ENCODE measurements at places on chromosomes 16 and 17. TPM values are rescaled to one million over a fixed set of nuclear protein-coding genes. Genes with fewer than 3 reads are reported as not detected.

The AATF gene
- 22.4 TPM for total RNA-seq

GRCh38 chr17:14933676-14934075, 331.4 kb downstream of the PMP22 start:
- no peaks in the 10 kb centered on the region for H3K36me3 ChIP-seq
- H3K27ac ChIP-seq, result no peak overlapping the region
- H3K4me1 ChIP-seq, result no peaks in the 10 kb centered on the region
- no peak for DNase-seq
- no peaks in the 10 kb centered on the region for H3K27me3 ChIP-seq

GRCh38 chr17:36934692-36935630, 2.3 kb upstream of the LHX1 start:
- peak; percentile 65 for DNase-seq
- H3K27me3 ChIP-seq, result peaks cover 100% of the 10 kb centered on the region
- H3K4me1 ChIP-seq, result peaks cover 10% of the 10 kb centered on the region

DNA sequence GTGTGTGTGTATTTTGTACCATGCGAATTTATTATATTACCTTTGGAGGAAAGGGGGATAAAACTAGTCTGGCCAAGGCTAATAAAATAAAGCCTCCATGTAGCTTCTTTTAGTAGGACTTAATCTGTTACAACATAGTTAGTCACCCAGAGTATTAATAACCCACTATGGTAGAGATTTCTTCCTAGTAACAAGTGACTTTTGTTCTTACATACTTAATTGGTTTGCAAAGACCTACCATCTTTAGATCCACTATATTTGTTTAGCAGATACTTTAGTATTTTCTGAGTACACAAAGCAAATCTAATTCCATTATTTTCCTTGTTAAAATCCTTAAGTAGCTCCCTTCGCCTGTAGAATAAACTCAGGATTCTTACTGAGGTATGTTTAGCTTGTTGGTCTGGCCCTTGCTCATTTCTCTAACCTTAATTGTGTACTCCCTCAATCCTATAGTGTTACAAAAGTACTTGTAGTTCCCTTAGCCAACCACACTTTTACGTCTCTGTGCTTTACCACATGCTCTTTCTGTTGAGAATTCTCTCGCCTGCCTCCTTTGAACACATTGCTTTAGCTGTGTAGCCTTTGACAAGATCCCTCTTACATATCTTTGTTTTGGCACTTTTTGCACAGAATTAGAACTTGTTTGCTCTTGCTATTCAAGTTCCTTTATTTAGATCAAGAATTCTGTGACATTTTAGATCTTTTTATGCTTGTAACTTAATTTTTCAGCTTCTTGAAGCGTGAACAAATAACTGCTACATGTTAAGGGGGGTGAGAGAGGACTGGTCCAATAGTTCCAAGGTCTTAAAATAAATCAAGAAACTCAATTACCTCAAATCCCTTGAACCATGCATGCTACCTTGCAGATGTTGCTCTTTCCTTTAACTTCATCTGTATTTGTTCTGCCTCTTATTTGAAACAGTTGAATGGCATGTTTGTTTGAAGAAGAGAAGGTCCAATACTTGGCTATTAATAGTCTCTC, 23.8 kb downstream of the CLTC start:
- H3K36me3 ChIP-seq, result no peaks in the 10 kb centered on the region
- H3K4me1 ChIP-seq, result peaks cover 9% of the 10 kb centered on the region
- no peak overlapping the region for H3K27ac ChIP-seq
- no peak overlapping the region for H3K4me3 ChIP-seq
- DNase-seq, result no peak

The CDRT15 gene
- not detected for total RNA-seq

DNA sequence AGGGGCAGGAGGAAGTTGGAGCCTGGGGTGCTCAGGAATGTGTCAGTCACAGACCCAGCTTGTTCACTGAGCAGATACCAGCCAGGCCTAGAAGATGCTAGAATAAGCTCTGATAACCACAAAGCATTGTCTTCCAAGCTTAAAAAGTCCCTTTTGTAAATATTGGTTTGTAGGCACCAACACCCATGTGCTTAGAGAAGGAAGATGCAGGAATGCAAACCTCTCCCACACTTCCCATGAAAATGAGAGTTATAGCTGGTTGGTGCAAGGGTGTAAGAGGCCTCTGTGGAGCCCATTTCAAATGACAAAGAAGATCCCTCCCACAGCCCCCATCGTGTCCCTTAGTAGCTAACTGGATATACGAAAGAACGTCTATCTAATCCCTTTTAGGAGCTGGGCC, 210.3 kb downstream of the C16orf78 start:
- no peak overlapping the region for H3K27ac ChIP-seq
- no peak overlapping the region for H3K4me3 ChIP-seq

DNA sequence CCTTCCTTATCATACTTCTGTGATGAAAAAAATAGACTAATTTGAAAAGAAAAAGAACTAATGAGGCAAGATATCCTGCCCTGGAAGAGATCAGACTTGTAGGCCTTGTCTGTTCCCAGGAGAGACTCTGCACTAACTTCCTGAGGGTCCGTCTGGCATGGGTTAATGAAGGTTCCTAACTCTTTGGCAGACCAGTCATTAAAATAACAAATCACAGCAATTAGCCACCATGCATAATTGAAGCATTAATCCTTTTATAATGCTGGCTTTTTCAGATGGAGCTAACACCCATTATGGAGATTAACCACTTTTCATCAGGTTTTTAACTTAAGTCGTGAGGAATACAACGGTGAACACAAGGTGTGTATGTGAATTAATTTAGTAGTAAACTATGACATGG, 10.4 kb upstream of the KRT10 start:
- H3K4me1 ChIP-seq, result peaks cover 4% of the 10 kb centered on the region
- no peak overlapping the region for H3K4me3 ChIP-seq
- H3K27ac ChIP-seq, result no peak overlapping the region
- no peaks in the 10 kb centered on the region for H3K27me3 ChIP-seq

The FZD2 gene
- total RNA-seq, result 3.9 TPM

The VPS25 gene
- 33.4 TPM for total RNA-seq

GRCh38 chr17:56431736-56432135, 161.8 kb upstream of the NOG start:
- H3K4me3 ChIP-seq, result no peak overlapping the region
- no peaks in the 10 kb centered on the region for H3K27me3 ChIP-seq
- no peak for DNase-seq
- H3K4me1 ChIP-seq, result no peaks in the 10 kb centered on the region

GRCh38 chr17:15341385-15341849, at the start of gene TEKT3:
Gene TEKT3, minus strand, starts transcription at chr17:15341597. Its CDS starts 10,012 bp downstream, at chr17:15331585.
- H3K27ac ChIP-seq, result no peak within 1 kb of the TSS
- DNase-seq, result peak; percentile 84
- peak within 1 kb of the TSS; percentile 53 for H3K4me3 ChIP-seq
- H3K27me3 ChIP-seq, result no peaks in the 10 kb centered on the region
- H3K4me1 ChIP-seq, result peaks cover 6% of the 10 kb centered on the region
- H3K36me3 ChIP-seq, result no peaks in the 10 kb centered on the region

The MYCBPAP gene
- 1.0 TPM for total RNA-seq

GRCh38 chr16:5642436-5642835, 544.8 kb upstream of the EEF2KMT start:
- no peak for DNase-seq
- H3K4me1 ChIP-seq, result no peaks in the 10 kb centered on the region
- H3K27me3 ChIP-seq, result no peaks in the 10 kb centered on the region
- no peak overlapping the region for H3K27ac ChIP-seq

The TVP23A gene
- not detected for total RNA-seq

The SPEM3 gene
- not detected for total RNA-seq

DNA sequence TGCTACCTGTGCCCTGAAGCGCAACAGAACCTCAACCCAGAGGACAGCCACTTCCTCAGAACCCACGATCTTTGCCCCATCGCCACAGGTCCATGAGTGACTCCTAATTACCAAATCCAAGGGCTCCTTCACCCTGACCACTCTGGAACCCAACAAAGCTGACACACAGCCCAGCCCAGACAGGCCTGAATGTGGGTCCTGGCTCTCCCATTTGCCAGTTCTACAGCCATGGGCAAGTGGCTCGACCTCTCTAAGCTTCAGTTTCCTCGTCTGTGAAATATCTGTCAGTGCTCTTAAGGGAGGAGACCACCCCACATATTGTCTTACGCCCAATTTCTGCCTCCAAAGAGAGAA, 18.0 kb upstream of the ENDOV start:
- peaks cover 8% of the 10 kb centered on the region for H3K4me1 ChIP-seq
- DNase-seq, result no peak
- H3K27me3 ChIP-seq, result no peaks in the 10 kb centered on the region
- H3K27ac ChIP-seq, result no peak overlapping the region
- H3K36me3 ChIP-seq, result no peaks in the 10 kb centered on the region

The FDXR gene
- 4.6 TPM for total RNA-seq

The ZNRF1 gene
- total RNA-seq, result 21.7 TPM

The SLC2A4 gene
- total RNA-seq, result 172 TPM

- H3K27ac ChIP-seq, result peak overlapping the region; percentile 99
- peak; percentile 71 for DNase-seq
- peaks cover 27% of the 10 kb centered on the region for H3K4me1 ChIP-seq
- H3K27me3 ChIP-seq, result no peaks in the 10 kb centered on the region
- peak overlapping the region; percentile 95 for H3K4me3 ChIP-seq
These were observed 527 bp downstream of the SIAH1 start for GRCh38 chr16:48384520-48385252.

GRCh38 chr17:11589716-11590115, 8.6 kb upstream of the DNAH9 start:
- no peak for DNase-seq
- H3K27ac ChIP-seq, result no peak overlapping the region
- no peaks in the 10 kb centered on the region for H3K36me3 ChIP-seq
- H3K27me3 ChIP-seq, result no peaks in the 10 kb centered on the region

The LGALS3BP gene
- total RNA-seq, result 547 TPM

- DNase-seq, result peak; percentile 75
- H3K4me1 ChIP-seq, result peaks cover 67% of the 10 kb centered on the region
These were observed 2.2 kb downstream of the JUP start for GRCh38 chr17:41784207-41784744.

- H3K36me3 ChIP-seq, result peaks cover 7% of the 10 kb centered on the region
- no peak overlapping the region for H3K4me3 ChIP-seq
- no peak for DNase-seq
- no peaks in the 10 kb centered on the region for H3K4me1 ChIP-seq
These were observed 108.0 kb downstream of the VPS53 start for GRCh38 chr17:606508-607250.

DNA sequence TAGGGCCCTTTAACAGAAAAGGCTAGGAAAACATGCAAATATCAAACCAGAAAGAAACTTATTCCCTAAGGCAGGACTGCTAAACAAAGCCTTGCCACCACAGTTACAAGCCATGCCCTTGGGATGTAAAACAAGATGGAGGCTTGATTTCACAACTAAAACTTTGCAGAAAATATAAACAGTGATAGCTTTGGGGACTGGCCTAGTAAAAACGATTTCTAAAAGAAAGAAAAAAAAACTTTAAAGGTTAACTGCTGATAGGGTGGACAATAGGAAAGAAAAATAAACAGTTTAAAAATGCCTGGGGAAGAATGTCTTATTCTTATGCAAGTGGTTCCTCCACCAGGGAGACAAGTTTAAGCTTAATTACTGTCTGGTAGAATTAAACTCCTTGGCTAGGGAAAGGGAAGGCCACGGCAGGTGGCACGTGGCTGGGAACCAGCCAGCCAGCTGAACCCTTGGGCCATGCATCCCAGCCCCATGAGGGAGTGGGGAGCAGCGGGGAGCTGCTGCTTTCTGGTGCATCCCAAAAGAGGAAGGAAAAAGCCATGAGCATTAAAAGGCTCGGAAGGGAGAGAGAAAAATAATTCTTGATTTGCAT, 10.7 kb upstream of the TMC5 start:
- H3K36me3 ChIP-seq, result no peaks in the 10 kb centered on the region
- H3K4me3 ChIP-seq, result no peak overlapping the region
- H3K27ac ChIP-seq, result no peak overlapping the region
- H3K27me3 ChIP-seq, result peaks cover 33% of the 10 kb centered on the region
- H3K4me1 ChIP-seq, result no peaks in the 10 kb centered on the region

GRCh38 chr17:34850023-34850422, 111.2 kb downstream of the CCT6B start:
- H3K4me1 ChIP-seq, result peaks cover 4% of the 10 kb centered on the region
- no peak overlapping the region for H3K4me3 ChIP-seq
- H3K36me3 ChIP-seq, result no peaks in the 10 kb centered on the region
- H3K27me3 ChIP-seq, result no peaks in the 10 kb centered on the region
- DNase-seq, result no peak

GRCh38 chr16:50368410-50369132, at the start of gene BRD7:
Gene BRD7, minus strand, starts transcription at chr16:50368988. Its CDS starts 214 bp downstream, at chr16:50368774.
- DNase-seq, result peak; percentile 54
- peaks cover 7% of the 10 kb centered on the region for H3K4me1 ChIP-seq

The NRN1L gene
- not detected for total RNA-seq

DNA sequence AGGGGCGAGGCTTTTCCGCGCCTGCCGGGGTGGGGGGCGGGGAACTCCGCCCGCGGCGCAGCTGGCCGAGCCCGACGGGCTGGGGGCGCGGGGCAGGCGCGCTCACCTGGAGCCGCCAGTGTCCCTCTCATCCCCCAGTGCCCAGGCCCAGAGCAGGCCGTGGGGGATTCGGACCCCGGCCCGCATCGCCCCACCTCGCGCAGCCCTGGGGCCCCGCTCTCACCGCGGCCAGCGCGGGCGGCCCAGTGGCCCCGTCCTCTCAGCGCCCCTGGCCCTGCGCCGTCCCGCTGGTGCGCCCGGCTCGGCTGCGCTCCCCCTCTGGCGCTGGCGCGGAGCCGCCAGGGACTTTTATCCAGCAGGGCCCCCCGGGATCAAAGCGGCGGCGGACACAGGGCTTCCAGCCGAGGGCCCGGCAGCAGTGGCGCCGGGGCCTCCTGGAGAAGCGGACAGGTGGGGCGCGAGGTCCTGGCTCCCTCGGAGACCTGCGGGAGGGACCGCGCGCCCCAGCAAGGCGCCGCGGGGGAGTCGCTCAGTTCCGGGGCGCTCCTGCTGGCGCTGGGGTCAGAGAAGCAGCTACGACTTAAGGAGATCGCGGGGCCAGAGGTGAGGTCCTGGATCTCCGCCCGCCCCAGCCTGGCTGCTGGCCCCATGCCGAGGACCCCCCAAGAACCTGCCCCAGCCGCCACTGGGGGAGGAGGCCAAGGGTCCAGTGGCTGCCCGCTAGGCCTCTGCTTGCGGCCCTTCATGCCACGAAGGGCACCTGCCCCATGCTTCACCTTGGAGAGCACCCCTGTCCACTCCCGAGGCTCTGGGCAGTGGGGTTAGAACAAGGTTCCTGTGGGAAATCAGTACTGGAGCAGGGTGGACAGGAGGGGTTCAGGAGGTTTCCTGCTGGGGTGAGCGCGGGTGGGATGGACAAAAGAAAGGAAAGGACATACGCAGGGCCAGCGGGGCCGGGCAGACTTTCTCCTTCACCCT, 823 bp upstream of the NOTUM start:
- DNase-seq, result no peak
- peaks cover 27% of the 10 kb centered on the region for H3K27me3 ChIP-seq
- no peaks in the 10 kb centered on the region for H3K36me3 ChIP-seq
- no peak overlapping the region for H3K27ac ChIP-seq
- no peak overlapping the region for H3K4me3 ChIP-seq

- no peaks in the 10 kb centered on the region for H3K4me1 ChIP-seq
- H3K4me3 ChIP-seq, result no peak overlapping the region
- H3K36me3 ChIP-seq, result no peaks in the 10 kb centered on the region
- no peak overlapping the region for H3K27ac ChIP-seq
These were observed 93.9 kb upstream of the NLRP1 start for GRCh38 chr17:5678171-5678570.

- no peak for DNase-seq
- no peaks in the 10 kb centered on the region for H3K27me3 ChIP-seq
- no peak overlapping the region for H3K27ac ChIP-seq
- no peak overlapping the region for H3K4me3 ChIP-seq
These were observed 30.0 kb upstream of the PRSS54 start for GRCh38 chr16:58324792-58325191.

Data from heart left ventricle (tissue), 16 donors.